ENCODE measurements at places on chromosomes 16 and 17. TPM values are rescaled to one million over a fixed set of nuclear protein-coding genes. Genes with fewer than 3 reads are reported as not detected.

The ACSM2A gene
- 58.3 TPM for polyA plus RNA-seq

DNA sequence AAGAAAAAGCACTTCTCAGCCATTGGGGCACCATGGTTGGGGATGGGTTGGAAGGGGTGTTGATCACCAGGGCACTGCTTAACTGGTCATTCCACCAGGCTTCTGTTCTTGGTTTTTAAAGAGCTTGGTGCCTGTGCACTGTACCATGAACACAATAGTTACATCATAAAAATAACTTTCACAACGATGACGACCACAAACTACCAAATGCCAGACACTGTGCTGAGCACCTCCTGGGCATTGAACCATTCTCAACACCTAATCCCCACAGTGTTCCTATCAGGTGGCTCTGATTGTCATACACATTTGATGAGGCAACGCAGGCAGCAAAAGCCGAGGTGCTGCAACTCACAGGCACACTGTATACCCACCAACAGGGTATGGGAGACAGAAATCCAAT, 208.0 kb downstream of the FOXL1 start:
- DNase-seq: no peak

GRCh38 chr16:29663016-29663806, at the start of gene SPN:
SPN (plus strand) TSS chr16:29663247; CDS start chr16:29663729, 482 bp downstream.
- DNase-seq: no peak

The CBX2 gene
- polyA plus RNA-seq: 23.7 TPM

DNA sequence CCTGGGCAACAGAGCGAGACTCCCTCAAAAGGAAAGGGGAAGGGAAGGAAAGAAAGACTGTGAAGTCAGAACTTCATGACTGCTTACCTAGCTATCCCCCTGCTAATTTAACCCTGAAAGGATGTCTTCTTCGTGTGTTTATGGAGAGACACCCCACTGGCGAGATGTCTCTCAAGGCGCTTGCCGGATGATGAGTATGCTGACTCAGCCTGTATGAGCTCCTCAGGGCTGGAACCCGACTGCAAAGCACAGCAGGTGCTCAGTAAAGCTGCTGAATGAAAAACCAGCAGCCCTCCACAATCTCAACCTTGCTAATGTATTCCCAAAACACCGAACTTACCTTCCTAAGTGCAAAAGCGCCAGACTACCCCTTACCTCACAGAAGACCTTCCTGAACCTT, 2.3 kb downstream of the ANKFY1 start:
- no peak for DNase-seq

The ADAT1 gene
- 54.9 TPM for polyA plus RNA-seq
